ENCODE measurements at places on chromosomes 13 and 19.

DNA sequence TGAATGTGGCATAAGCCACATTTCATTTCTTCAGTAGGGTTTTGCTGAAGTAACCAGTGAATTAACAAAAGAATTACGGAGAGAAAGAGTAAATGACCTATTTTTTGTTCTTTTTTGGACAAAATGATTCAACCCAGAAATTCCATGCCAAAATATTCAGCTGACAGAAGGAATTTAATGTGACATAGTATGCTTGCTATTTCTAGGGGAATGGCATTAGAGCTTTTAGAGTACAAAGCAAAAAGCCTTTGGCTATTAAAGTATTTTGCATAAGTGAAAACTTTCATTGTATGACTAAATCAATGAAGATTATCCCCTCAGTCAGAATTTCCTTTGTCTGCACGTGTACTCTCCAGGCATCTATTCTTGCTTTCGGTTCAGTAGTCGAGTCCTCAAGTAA is 465.3 kb downstream of the COG6 start:
- DNase-seq = no peak

- DNase-seq = peak; percentile 42
These were observed 2.2 kb downstream of the S1PR2 start for GRCh38 chr19:10228920-10229319.

DNA sequence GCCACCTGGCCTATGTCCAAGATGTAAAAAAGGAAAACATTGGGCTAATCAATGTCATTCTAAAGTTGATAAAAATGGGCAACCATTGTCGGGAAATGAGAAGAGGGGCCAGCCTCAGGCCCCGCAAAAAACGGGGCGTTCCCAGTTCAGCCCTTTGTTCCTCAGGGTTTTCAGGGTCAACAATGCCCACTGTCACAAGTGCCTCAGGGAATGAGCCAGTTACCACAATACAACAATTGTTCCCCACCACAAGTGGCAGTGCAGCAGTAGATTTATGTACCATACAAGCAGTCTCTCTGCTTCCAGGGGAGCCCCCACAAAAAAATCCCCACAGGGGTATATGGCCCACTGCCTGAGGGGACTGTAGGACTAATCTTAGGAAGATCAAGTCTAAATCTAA is 112.5 kb downstream of the ZNF486 start:
- DNase-seq = no peak

DNA sequence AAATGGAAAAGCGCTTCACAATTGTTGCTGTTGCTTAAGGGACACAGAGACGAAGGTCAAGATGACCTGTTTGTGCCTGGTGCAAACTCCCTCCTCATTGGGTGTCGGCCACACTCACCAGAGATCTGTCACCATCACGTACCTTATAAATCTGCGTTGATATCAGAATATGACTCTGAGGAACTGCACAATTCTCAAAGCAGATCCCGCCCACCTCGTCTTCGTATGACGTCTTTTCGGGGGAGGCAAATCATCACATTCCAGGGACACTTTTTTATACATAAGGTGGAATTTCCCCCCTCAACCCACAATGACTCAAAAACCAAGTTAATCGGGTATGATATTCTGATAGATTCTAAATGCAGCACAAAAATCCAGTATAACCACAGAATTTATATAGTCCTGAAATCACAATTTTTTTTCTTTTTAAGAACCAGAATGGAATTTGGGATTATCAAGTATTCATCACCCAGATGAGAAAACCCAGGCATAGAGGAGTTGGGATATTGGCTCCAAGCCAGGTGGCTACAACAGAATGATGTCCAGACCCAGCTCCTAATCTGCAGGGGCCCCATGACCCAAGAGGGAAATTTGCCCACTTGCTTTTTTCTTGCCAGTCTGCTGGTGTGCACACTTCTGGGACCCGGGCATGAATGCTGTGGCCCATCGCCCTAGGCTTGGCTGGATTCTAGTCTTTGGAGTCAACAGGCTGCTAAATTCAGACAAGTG is 50.6 kb upstream of the MTIF3 start:
- DNase-seq = no peak

DNA sequence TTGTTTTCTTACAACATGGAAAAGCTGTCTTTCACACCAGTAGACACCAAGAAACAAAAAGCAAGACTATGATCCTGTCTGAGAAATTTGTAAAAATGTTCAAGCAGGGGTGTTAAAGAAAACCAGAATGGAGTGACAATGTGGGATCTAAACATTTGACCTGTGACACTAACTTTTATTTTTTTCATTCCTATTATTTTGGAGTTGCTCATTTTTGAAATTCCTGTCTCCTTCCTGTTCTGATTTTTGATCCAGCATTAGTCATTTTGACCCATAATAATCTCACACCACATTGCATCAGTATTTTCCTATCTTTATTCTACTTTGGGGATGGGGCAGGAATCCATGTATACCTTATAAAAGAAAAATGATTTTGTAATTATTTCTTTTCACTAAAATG is 164.2 kb downstream of the DLEU7 start:
- no peak for DNase-seq

GRCh38 chr13:79660361-79660760 is 179.4 kb downstream of the NDFIP2 start:
- no peak for DNase-seq

- DNase-seq = no peak
These were observed 12.2 kb upstream of the CLC start for GRCh38 chr19:39749981-39750380.

All from CD14-positive monocyte (primary cell).